CD4-positive, alpha-beta T cell (primary cell): ENCODE measurements at places on chromosomes 2 and 18. TPM values are rescaled to one million over a fixed set of nuclear protein-coding genes. Genes with fewer than 3 reads are reported as not detected.

- no peak for DNase-seq
Observed at GRCh38 chr2:17966798-17967197, 88.3 kb downstream of the KCNS3 start.

C2orf80 gene
- total RNA-seq, result not detected

GRCh38 chr2:106267997-106268396, 73.9 kb upstream of the UXS1 start:
- no peak for DNase-seq

CNGA3 gene
- not detected for total RNA-seq

DNA sequence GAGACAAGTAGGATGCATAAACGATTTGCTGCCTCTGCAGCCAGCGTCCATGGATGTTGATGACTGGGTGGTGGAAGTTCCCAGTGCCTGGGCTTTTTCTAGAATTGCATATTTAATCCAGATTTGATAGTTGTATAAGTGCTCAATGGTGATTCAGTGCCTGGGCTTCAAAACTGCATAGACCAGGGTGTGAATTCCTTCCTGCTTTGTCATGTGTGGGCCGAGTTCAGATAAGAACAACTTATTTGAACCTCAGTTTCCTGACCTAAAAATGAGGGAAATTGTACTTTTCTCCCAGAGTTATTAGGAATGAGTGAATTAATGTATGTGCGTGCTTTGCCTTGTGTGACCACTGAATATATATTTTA, 154.6 kb downstream of the WDSUB1 start:
- no peak for DNase-seq

DNA sequence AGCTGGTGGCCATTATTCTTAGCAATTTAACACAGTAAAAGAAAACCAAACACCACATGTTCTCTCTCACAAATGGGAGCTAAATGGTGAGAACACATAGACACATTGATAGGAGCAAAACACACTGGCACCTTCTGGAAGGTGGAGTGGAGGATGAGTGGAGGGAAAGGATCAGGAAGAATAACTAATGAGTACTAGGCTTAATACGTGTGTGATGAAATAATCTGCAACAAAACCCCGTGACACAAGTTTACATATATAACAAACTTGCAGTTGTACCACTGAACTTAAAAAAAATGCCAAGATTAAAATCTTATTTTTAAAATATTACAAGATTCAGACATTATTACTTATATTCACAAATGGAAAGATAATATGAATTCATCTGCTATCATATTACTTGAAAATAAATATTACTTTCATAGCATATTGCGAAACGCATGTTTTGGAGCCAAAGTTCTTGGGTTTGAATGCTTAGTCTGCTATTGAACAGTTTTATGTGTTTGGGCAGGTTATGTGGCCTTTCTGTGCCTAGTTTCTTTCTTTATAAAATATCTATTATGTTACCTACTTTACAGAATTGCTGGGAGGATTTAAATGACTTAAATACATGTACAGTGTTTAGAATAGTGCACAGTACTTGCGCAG, 20.5 kb downstream of the ANKRD62 start:
- no peak for DNase-seq

DOK6 gene
- not detected for total RNA-seq
